NCI-H1694 treated with DMSO at 0.1 percent for 48 hours (cell line): ENCODE measurements at places on chromosomes 3 and 15.

DNA sequence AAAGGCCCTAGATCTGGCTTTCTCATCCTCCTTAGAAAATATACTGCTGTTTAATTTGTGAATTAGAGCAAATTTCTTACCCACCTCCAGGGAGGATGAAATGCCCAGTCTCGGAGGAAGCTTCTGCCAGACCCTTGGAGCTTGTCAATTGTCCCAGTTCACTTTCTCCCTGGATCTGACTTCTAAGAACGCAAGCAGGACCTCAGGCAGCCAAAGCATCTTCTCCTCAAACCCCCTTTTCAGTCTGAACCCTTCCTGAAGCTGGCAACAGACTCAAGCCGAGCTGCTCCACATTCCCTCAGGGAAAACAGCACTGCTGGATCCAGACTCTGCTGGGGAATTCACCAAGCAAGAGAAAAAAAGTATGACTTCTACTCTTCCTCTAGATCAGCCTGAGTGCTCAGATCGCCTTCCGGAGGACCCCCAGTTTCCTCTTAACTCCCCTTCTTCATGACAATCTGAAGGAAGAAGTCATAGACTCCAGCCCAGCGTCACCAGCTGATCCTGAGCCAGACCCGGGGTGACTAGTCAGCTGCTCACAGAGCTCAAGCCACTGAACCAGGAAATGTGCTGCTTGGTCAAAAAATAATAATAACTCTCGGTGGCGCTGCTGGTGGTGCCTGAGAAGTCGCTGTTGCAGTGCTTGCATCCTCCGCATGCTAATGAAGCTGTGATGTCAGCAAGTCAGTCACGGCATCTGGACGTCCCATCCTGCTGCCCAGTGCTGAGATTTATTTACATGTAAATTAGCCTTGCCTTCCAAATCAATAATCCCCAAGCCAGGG is at the start of gene PRICKLE2:
Gene PRICKLE2 (minus strand): TSS at position 641 of the 785 bp plus-strand sequence. CDS start 26,539 bp downstream, outside the sequence.
- DNase-seq: no peak

DNA sequence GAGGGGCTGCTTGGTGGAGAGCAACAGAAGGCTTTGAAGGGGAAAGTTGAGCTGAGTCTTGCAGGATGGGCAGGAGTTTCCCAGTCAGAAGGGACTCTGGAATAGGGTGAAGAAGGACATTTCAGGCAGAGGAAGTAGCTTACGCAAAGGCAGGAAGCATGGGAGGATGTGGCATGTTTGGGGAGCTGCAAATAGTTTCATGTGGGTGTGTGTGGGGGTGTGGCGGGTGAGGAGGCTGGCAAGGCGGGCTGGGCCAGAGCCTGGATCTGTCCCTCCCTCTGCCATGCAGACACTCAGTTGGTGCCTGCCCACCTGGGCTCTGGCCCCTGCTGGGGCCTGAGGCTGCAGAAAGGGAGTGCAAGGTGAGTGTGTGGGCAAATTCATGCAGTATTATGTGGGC is 10.4 kb downstream of the TEX264 start:
- no peak for DNase-seq

GRCh38 chr3:186825294-186825821 is 17.2 kb upstream of the ADIPOQ start:
- DNase-seq: no peak

DNA sequence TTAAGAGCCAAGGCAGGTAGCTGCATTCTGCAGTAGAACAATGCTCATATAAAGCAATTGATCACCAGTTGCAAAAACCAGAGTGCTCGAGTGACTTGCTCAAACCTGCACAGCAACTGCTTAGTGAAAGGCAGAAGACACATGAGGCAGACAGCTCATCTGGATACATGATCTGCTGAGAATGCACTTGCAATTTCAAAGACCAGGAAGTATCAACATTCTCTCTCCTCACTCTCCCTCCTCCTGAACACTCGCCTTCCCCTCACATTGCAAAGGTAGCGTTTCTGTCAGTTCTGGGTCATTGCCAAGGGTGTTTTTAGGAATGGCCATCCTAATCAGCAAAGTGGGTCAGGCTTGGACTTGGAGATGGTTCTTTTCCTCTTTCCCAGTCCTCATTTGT is 61.0 kb downstream of the BFSP2 start:
- no peak for DNase-seq

- DNase-seq: no peak
Observed at GRCh38 chr3:89947337-89947954, 840.0 kb downstream of the EPHA3 start.

DNA sequence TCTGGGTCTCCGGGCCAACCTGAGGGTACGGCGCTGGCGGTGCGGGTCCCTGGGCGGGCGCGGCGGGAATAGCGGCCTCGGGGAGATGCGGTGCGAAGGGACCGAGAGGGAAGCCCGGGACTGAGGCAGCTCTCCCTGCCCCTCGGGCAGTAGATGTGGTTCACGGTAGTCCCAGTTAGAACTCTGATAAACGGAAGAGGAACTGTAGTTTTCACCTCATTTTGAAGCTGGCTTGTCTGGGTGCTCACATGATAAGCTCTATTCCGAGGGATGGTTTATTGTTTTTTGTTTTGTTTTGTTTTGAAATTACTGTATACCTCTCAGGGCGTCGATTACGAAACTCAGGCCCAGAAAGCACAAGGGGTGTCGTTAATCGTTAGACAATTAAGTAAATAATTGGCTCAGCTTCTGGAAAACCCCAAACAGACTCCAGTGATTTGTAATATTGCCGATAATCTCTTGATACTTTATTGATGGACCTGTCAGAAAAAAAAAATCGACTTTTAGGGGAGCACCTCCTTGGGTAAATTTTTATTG is 413 bp downstream of the NUSAP1 start:
- DNase-seq: no peak

DNA sequence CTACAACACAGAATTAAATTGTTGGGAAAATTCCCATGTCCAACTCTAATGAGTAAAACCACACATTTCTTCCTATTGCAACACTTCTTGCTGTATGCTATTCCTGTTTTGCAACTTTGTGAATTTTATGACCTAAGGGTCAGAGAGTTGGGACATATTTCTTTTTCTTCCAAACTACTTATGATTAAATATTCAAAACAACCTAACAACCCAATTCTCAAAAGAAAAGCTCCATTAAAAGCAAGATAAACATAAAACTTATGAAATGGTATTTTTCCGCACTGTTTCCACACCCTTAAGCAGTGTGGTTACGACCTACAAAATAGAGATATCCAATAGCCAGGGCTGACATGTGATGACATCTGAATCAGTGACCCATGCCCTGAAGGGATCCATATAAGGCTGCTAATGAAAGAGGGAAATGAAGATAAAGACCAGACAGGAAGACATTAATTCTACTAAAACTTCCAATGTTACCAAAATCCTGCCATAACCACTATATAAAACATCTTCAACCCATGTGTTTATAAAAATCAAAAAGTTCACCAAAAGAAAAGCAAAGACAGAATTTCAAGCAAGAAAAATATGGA is 45.6 kb downstream of the DMXL2 start:
- no peak for DNase-seq

DNA sequence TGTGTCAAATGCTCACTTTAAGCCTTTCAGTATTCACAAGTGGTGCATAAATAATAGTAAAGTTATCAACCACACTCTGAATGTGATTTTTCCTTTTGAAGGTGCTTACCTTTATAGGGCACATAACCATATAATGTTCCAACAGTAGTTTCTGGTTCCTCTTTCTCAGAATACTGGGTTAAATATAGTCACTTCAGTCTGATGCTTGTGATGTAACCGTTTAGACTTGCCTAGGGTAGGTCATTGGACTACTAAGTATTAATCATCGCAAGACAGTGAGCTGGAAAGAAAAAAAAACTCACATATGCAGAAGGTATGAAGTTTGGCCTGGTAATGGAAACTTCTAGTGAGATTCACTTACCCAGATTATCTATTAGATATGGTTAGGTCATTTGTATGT is 1.9 kb downstream of the KBTBD8 start:
- DNase-seq: no peak

- DNase-seq: no peak
Observed at GRCh38 chr15:39744334-39745103, 38.1 kb downstream of the FSIP1 start.

DNA sequence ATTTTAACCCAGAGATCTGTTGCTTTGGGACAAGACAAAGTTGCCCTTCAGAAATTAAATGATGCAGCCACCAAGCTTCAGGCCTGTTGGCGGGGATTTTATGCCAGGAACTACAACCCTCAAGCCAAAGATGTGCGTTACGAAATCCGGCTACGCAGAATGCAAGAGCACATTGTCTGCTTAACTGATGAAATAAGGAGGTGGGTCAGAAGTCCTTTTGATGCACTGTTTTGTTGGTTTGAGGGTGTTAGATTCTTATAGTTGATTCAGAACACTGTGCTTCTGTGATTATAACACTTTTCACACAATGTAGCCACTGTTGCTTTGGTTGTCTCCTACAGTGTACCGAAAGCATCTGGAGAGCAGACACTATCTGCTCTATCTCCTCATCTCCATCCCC is 20.8 kb upstream of the NXPE3 start:
- DNase-seq: no peak

- no peak for DNase-seq
Observed at GRCh38 chr3:17431484-17432045, 310.9 kb downstream of the TBC1D5 start.

DNA sequence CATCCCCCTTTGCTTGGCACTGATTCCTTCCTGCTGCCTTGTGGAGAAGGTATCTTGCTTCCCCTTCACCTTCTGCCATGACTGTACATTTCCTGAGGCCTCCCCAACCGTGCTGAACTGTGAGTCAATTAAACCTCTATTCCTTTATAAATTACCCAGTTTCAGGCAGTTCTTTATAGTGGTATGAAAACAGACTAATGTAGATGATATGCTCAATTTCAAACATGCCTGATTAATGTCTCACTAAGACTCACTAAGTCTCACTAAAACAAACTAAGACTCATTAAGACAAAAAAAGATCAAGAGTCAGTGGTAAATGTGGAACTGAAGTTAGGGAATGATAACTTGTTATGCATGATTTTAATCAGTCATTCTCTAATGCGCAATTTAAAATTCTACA is 606.6 kb downstream of the RBMS3 start:
- DNase-seq: no peak

GRCh38 chr3:152276681-152277080 is 8.0 kb downstream of the MBNL1 start:
- DNase-seq: no peak

DNA sequence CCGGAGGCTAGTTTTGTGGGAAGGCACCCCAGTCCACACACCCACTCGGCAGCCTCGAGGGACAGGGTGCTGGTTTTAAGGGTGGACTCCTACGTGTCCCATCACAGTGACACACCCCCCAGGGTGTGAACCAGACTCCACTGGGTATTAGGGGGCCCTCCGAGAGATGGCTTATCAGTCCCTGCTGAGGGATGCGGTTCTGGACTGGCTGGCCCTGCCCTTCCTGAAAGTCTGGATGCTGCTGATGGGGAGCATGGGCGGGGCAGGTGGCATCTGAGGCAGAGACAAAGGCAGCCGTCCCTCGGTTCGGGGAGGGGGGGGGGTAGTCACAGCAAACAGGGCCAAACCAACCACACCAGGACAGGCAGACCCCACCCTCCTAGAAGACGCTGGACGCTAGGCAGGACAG is 939 bp upstream of the ULK3 start:
- DNase-seq: no peak

DNA sequence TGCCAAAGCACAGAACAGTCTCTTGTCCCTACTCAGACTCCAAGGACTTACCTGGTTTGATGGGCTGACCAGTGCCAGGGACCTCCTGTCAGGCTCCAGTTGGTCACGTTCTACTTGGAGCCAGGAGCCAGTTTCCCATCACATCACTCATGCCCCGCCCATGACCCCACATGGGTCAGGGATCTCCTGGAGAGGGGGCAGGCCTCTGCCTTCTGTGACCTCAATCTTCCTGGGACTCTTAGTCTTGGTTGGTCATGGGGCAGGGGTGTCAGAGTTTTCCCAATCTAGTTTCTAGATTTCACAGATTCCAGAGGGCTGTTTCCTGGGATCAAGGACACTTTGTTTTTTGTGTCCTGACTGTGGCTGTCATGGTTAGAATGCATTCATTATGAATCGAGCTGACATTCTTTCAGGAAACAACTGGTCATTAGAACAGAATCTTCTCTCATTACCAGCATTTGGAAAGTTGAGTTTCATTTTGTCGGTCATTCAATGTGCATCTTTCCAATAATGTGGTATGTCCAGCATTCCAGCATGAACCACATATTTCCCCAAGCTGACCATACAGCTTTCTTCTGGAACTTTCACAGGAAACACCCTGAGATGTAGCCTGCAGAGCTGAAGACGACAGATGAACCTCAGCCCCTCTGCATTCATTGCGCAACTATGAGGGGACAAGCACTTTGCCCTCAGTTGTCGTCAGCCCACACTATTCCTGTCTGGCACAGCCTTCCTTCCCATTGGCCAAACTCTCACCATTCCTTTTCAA is 19.8 kb downstream of the CYP19A1 start:
- no peak for DNase-seq

GRCh38 chr15:66854012-66854965 is 152.3 kb downstream of the SMAD6 start:
- no peak for DNase-seq

DNA sequence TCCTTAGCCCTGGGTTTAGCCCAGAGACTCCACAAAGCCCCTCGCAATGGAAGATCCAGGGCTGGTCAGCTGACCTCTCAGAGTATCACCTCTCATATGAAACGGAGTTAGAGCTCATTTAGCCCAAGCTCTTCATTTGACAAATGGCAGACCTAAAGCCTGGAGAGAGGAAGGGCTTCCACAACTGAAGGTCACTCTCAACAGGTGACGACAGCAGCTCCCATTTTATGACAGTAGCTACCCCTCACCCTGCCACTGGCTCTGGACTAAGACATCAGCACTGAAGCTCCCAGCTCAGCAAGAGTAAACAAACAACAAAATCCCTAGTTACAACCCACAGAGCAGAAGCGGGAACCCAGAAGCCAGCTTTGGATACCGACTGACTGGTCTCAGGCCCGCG is 33.7 kb downstream of the TLE3 start:
- DNase-seq: no peak

DNA sequence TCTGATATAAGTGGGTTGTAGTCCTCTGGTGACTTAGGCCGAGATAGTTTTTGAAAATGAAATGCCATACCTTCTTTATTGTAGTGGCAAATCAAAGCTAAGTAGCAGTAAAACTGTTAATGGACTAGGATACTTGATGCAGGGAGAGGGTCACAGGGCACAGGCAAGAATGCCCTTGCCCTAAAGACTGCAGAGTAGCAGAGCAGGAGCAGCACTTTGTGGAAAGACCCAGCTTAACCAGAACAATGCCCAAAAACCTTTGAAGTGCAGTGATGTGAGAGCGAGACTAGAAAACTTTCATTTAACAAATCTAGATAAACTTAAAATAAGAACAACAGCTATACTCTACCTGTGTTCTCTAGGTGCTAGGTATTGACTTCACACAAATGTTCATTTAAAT is 121.9 kb downstream of the MBNL1 start:
- no peak for DNase-seq

GRCh38 chr3:155996882-155997281 is 123.5 kb upstream of the KCNAB1 start:
- no peak for DNase-seq

GRCh38 chr3:18127174-18127858 is 297.8 kb downstream of the SATB1 start:
- DNase-seq: no peak
